ENCODE measurements at places on chromosomes 4 and X. TPM values are rescaled to one million over a fixed set of nuclear protein-coding genes. Genes with fewer than 3 reads are reported as not detected.

OGT gene
- 118 TPM for polyA plus RNA-seq

DNA sequence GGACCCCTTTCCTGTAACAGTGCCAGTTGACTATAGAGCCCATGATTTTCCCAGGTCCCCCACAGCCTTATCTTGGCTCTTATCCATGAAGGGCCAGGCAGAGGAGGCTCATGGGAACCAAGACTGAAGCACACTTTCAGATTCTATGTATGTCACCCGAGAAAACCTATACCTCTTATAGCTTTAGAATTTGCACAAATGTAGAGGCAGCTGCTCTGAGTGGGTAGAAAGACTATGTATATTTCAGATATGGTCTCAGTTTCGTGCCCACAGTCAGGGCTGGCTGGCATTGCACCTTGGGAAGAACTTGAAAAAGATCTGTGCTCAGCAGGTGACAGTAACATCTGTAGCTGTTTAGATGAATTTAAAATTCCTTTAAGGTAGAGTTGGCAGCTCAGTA is 8.3 kb upstream of the LNX1 start:
- DNase-seq, result no peak
- no peak overlapping the region for H3K27ac ChIP-seq
- no peak overlapping the region for H3K4me3 ChIP-seq
- no peaks in the 10 kb centered on the region for H3K27me3 ChIP-seq
- H3K36me3 ChIP-seq, result no peaks in the 10 kb centered on the region

DNA sequence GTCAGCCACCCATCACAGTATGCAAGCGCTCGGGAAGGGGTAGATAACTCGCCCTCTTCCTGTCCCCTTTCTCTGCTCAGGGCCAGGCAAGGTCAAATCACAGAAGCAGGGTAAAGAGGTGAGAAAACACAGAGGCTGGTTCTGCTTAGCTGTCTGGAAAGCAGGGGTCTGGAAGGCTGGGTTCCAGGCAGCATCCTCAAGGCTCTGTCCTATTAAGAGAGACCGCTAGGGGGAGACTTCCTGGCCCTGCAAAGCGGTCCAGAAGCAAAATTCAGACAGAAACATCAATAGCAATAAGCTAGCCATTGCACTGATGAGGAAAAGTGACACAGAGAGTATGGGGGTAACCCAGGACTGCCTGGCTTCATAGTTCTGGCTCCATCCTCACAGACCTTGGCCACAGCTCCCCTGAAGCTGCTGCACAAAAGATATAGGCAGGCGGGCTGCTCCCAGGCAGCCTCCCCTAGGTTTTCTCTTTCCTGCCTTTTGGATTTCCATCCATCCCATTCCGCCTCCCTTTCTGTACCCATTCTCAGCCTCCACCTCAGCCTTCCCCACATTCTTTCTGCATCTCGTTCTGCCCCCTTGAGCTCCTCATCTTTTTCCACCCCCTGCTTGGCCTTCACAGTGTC is 308.5 kb downstream of the EVC2 start:
- no peaks in the 10 kb centered on the region for H3K36me3 ChIP-seq
- H3K27ac ChIP-seq, result no peak overlapping the region
- no peak overlapping the region for H3K4me3 ChIP-seq

KIF4A gene
- 9.6 TPM for polyA plus RNA-seq

TMEM47 gene
- 49.9 TPM for polyA plus RNA-seq

DNA sequence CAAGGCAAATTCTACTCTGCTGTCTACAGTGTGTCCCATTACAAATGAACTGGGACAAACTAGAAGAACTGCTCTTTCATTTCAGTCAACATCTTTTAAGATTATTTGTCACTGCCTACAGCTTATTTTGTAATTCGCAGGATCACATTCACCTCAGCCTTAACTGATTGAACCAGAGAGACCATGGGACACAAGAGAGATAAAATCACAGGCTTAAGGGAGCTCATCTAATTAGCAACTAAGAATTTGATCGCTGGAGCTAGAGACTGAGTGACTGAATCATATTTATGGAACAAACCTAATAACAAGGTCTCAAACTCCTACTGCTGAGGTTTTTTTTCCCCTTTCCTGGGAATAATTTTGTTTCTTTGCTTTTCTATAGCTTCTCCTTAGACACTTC is 898.2 kb downstream of the PCDH18 start:
- no peak overlapping the region for H3K4me3 ChIP-seq
- no peak for DNase-seq
- no peaks in the 10 kb centered on the region for H3K36me3 ChIP-seq
- H3K4me1 ChIP-seq, result no peaks in the 10 kb centered on the region
- no peak overlapping the region for H3K27ac ChIP-seq
- no peaks in the 10 kb centered on the region for H3K27me3 ChIP-seq

GPR143 gene
- 5.9 TPM for polyA plus RNA-seq

BMX gene
- polyA plus RNA-seq, result 0.35 TPM

CPE gene
- polyA plus RNA-seq, result 580 TPM

CT45A5 gene
- polyA plus RNA-seq, result 0.38 TPM

DNA sequence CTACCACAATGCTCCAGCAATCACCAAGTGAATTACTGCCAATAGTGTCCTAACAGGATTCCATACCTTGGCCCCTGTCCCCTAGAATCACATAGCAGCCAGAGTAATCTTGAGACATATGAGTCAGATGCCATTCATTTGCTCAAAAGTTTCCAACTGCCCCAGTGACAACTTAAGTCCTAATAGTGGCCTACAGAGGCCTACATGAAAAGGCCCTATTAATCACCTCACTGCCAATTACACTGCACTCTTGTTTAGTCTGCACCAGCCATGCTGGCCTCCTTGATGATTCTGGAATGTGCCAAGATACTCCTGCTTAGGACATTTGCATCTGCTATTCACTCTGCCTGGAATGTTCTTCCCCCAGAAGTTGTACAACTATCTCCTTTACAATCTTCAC is 130.7 kb downstream of the NR3C2 start:
- no peaks in the 10 kb centered on the region for H3K27me3 ChIP-seq
- no peaks in the 10 kb centered on the region for H3K36me3 ChIP-seq
- H3K4me3 ChIP-seq, result no peak overlapping the region
- no peak overlapping the region for H3K27ac ChIP-seq

- DNase-seq, result peak; percentile 44
- peak overlapping the region; percentile 48 for H3K4me3 ChIP-seq
- H3K4me1 ChIP-seq, result peaks cover 41% of the 10 kb centered on the region
- no peak overlapping the region for H3K27ac ChIP-seq
- H3K36me3 ChIP-seq, result peaks cover 3% of the 10 kb centered on the region
Observed at GRCh38 chrX:40099055-40099958, 1.5 kb upstream of the BCOR start.

- DNase-seq, result no peak
- H3K27me3 ChIP-seq, result no peaks in the 10 kb centered on the region
- H3K4me3 ChIP-seq, result no peak overlapping the region
- H3K4me1 ChIP-seq, result no peaks in the 10 kb centered on the region
- H3K36me3 ChIP-seq, result no peaks in the 10 kb centered on the region
- H3K27ac ChIP-seq, result no peak overlapping the region
Observed at GRCh38 chr4:112185740-112186670, 40.8 kb downstream of the FAM241A start.

CCDC160 gene
- 12.1 TPM for polyA plus RNA-seq

DNA sequence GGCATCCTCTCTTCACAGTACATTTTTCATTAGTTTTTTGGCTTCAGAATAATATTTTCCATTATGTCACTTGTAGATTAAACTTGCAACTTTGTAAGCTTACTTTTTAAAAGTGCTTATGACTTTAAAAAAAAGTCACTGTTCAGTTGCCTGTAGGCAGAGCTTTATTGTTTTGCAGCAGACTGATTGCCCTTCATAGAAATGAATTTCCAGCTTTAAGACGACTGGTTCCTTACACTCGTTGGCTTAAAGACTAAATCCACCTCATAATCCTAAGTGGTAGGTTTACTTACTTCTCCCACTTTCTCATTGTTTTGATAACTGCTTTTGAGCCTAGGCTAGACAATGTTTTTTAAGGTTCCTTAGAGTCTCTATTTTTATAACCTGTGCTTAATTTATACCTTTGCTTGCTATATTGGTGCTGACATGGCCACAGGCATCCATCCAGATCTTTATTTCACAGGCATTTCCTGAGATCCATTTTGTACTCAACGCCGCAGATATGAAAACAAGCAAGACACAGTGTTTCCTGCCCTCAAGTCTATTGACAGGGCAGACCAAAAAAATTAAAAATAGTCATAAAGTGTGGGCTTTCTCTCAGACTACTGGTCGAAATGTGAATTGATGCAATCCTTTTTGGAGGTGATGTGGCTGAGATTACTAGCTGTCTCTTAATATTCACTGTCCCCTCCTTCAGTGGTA is 12.6 kb upstream of the IL13RA2 start:
- H3K27ac ChIP-seq, result no peak overlapping the region
- no peak for DNase-seq
- H3K4me3 ChIP-seq, result no peak overlapping the region
- H3K36me3 ChIP-seq, result no peaks in the 10 kb centered on the region
- H3K4me1 ChIP-seq, result no peaks in the 10 kb centered on the region
- H3K27me3 ChIP-seq, result peaks cover 12% of the 10 kb centered on the region

TREX2 gene
- polyA plus RNA-seq, result 0.41 TPM

DNA sequence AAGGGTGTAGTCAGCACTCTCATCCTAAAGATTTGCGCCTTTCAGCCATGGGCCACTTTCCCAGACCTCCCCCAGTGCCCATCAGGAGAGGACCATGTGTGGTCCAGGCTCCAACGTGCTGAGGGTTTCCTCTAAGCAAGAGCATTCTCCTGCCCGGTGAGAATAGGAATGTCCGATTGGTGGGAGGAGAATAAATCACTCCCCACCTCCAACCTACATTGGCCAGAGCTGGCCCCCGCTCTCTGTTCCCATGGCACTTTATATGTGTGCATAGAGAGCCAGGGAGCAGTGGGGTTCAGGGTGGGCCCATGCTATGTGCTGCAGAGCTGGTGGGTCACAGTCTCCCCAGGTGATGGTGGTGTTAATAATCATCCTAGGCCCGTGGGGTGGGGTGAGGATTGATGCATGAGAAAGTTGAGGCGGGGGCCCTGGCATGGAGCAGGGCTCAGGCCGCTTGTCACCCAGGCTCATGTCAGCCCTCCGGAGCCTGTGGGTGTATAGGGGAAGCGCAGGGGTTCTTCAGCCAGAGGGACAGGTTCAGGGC is 6.8 kb upstream of the SORCS2 start:
- no peaks in the 10 kb centered on the region for H3K36me3 ChIP-seq
- no peak overlapping the region for H3K27ac ChIP-seq

DNA sequence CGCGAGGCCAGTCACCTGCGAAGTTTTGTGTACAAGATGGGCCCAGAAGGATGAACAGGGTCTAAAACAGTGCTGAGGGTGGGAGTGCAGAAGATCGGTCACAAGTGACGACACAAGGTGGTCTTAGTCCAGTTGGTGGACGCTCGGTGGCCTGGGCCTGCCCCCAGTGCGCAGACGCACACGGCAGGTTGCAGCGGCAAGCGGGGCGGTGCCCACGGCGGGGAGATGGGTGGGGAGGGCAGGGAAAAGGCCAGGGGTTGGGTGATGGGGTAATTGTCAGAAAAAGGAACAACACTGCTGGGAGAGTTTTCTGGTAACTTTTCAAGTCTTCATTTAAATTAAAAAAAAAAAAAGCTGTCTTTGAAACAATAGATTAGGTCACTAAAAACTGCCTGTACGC is 1.0 kb upstream of the PRDX4 start:
- H3K36me3 ChIP-seq, result no peaks in the 10 kb centered on the region
- H3K27me3 ChIP-seq, result peaks cover 6% of the 10 kb centered on the region
- DNase-seq, result no peak
- H3K4me1 ChIP-seq, result no peaks in the 10 kb centered on the region

GRCh38 chrX:72001906-72002305 is 91.3 kb downstream of the NHSL2 start:
- no peak for DNase-seq
- H3K36me3 ChIP-seq, result no peaks in the 10 kb centered on the region
- no peak overlapping the region for H3K4me3 ChIP-seq
- H3K27me3 ChIP-seq, result peaks cover 30% of the 10 kb centered on the region
- no peak overlapping the region for H3K27ac ChIP-seq
- peaks cover 4% of the 10 kb centered on the region for H3K4me1 ChIP-seq

DNA sequence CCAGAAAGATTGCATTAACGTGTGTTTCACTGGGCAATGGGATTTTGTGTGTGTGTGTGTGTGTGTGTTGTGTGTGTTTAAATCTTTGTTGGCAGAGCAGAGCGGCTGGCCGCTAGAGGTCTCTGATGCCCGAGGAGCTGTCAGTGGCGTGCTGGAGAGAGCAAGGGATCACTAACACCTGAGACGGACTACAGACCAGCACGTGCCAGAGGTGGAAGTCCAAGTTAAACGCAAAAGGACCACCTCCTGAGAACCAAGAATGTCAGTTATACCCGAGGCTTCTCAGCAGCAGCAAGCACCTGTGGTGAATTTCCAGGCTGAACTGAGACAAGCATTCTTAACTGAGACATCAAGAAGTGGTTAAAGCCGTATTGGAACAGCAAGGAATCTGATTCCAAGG is 9.0 kb upstream of the SLC25A14 start:
- H3K4me1 ChIP-seq, result no peaks in the 10 kb centered on the region
- no peak overlapping the region for H3K4me3 ChIP-seq
- no peak overlapping the region for H3K27ac ChIP-seq
- H3K36me3 ChIP-seq, result no peaks in the 10 kb centered on the region
- H3K27me3 ChIP-seq, result peaks cover 2% of the 10 kb centered on the region
- peak; percentile 80 for DNase-seq

GRCh38 chr4:83112231-83112630 is 2.3 kb downstream of the PLAC8 start:
- H3K4me3 ChIP-seq, result no peak overlapping the region
- H3K27me3 ChIP-seq, result peaks cover 8% of the 10 kb centered on the region
- no peak for DNase-seq

GRCh38 chr4:154422152-154422551 is 69.4 kb downstream of the DCHS2 start:
- no peak overlapping the region for H3K4me3 ChIP-seq
- H3K36me3 ChIP-seq, result no peaks in the 10 kb centered on the region
- H3K27ac ChIP-seq, result no peak overlapping the region
- H3K4me1 ChIP-seq, result peaks cover 4% of the 10 kb centered on the region
- no peaks in the 10 kb centered on the region for H3K27me3 ChIP-seq

- no peaks in the 10 kb centered on the region for H3K27me3 ChIP-seq
- H3K4me3 ChIP-seq, result no peak overlapping the region
- no peak overlapping the region for H3K27ac ChIP-seq
Observed at GRCh38 chr4:123706973-123707372, 310.4 kb downstream of the SPRY1 start.

DNA sequence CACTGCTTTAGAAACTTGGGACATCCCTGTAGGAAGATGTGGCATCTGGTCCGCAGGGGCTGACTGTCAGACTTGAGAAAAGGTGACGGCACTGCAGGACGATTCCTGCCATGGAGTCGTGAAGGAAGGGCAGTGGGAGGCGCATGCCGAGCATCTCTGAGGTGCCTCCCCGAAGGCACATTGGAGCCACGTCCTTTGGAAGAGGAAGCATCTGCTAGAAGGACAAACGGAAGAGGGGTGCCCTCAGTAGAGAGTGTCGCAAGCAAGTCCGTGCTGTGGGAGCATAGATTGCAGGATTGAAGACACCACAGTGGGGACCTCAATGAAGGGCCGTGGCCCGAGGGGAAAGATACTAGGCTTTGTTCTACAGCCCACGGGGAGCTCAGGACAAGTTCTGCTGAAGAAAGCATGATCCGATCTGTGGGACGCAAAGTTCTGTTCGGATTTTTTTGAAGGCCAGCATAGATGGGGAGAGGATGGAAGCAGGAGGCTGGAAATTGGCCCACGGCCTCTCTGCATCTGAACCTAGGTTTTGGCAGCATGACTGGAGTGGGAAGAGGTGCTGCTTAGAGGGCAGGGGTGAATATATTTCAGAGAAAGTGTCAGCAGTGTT is 24.2 kb upstream of the HELT start:
- no peak overlapping the region for H3K4me3 ChIP-seq
- H3K4me1 ChIP-seq, result no peaks in the 10 kb centered on the region
- no peaks in the 10 kb centered on the region for H3K27me3 ChIP-seq

- H3K4me1 ChIP-seq, result no peaks in the 10 kb centered on the region
- no peak overlapping the region for H3K27ac ChIP-seq
- no peaks in the 10 kb centered on the region for H3K27me3 ChIP-seq
- H3K4me3 ChIP-seq, result no peak overlapping the region
- no peak for DNase-seq
- no peaks in the 10 kb centered on the region for H3K36me3 ChIP-seq
Observed at GRCh38 chr4:31045724-31046318, 325.7 kb downstream of the PCDH7 start.

PAGE3 gene
- not detected for polyA plus RNA-seq

GAGE13 gene
- polyA plus RNA-seq, result not detected
